NCI-H2029 (cell line): ENCODE measurements at places on chromosomes 7 and 10.

DNA sequence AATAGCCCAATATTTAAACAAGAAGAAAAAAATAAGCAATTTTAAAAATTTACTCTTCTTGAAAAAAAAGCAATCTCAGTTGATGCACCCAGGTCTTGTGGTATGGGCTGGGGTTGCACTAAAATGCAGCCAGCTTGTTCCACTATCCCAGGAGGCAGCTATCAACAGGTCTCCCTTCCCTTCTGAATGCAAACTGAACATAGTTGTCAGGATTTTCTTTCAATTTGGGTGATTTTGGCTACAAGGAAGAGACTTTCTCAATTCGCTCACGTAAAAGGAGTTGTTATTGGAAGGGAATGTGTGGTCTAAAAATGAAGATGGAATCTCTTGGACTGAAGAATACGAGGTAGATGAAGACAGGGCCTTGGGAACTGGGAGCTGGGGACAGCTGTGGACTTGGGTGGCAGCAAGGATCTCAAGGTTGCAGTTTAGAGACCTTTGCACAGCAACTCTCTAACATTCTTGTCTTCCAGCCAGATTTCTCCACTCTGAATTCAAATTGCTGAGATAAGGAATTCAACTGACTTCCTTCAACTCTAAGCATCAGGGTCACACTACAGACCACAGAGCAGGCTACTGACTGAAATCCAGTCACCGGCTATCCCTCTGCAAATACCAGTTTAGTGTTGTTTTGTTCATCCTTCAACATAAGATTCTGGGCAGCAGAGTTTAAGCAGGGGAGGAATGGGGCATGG is 3.1 kb upstream of the TMEM26 start:
- no peak for DNase-seq

DNA sequence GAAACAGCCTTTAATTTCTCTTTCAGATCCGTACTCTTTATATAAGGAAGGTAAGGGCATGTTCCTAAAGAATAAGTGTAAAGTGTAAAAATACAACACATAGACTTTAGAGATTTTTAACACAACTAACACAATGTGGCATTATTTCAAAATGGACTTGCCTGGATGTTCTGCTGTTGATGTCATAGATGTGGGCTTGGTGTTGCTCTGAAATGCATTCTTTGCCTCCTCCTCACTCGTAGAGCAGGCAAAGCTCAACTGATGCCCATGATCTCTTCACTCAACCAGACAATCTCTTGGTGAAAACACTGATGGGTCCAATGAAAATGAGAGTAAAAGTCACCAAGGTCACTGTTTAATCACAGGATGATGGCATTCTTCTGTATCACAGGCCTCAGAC is 174.2 kb upstream of the TCERG1L start:
- DNase-seq = no peak

DNA sequence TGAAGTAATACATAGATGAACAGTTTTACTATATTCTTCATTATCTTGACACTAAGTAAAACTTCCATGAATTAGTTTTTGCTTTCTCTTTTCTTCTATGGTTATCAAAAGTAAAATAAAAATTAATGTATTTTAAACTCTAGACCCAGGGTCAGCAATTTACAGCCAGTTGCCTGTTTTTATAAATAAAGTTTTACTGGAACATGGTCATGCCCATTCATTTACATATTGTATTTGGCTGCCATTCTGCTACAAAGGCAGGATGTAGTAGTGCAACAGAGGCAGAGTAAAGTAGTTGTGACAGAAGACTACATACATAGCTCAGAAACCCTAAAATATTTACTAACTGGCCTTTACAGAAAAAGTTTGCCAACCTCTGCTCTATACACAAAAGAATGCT is 98.8 kb downstream of the CNOT4 start:
- no peak for DNase-seq

GRCh38 chr10:132420981-132421846 is 24.2 kb downstream of the PWWP2B start:
- DNase-seq = no peak

GRCh38 chr10:30862486-30862885 is 169.2 kb downstream of the ZNF438 start:
- DNase-seq = no peak

GRCh38 chr7:142111499-142111898 is at the start of gene MGAM2:
MGAM2 (plus strand) TSS chr7:142111718; CDS start chr7:142116874, 5,156 bp downstream.
- no peak for DNase-seq

DNA sequence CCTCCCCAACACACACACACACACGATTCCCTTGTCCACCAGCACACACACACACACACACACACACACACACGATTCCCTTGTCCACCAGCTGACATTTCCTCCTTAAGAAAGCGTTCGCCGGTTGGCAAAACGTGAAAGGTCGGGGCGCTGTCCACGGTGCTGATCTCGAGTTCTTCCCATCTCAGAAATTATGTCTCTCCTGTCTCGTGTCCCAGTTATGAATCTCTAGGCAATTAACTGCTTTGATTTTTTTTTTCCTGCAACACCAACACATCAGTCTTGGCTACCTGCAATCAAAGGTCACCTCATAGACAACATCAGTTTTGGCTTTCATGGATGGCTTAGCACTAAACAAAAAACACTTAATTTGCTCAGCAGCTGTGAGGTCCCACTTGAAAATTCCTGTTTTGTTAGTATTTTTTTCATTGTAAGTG is 1.9 kb downstream of the INA start:
- no peak for DNase-seq

- peak; percentile 93 for DNase-seq
These were observed 6.7 kb upstream of the FAM180A start for GRCh38 chr7:135755351-135755753.

- DNase-seq = no peak
These were observed 1.8 kb upstream of the DLX6 start for GRCh38 chr7:97003262-97004246.

DNA sequence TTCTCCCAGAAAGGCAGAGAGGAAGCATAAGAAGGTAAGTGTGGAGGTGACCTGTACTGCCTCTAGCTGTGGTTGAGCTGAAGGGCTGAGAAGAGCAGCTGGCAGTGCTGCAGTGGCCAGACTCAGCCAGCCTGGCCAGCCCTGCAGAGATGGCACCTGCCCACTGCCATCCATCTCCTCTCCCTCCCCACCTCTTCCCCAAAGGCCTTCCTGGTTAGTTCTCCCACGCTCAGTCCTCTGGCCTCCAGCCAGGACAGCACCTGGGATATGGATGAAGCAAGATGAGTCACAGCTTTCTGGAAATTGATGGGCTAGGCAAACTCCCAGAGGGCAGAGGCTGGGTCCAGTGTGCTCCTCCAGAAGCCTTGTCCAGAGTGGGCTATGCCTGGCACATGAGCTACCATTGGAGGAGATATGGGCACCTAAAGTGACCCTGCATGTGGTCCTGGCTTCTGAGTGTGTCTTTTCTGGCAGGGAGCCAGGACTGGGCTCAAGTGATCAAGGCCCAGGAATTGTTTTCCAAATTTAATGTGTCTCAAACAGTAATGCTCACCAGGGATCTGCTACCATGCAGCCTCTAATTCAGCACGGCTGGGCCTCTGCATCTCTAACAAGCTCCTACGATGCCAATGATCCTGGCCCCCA is 81.0 kb upstream of the CACUL1 start:
- DNase-seq = peak; percentile 79

DNA sequence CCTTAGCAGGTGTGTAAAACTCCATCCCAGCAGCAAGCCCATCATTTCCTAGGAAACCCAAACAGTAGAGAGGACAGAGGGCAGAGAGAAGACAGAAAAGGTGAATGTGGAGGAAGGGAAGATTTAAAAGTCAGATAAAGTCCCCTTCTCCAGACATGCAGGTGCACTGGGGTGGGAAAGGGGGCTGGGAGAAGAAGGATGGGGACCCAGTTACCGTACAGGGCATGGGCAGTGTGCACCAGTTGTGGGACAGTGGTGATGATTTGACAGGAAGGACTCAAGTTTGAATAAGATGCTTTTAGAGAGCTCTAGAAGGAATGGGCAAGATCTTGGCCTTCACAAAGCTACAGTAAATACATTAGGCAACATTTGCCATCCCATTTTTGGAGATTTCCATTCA is 110.7 kb upstream of the PLXNA4 start:
- no peak for DNase-seq
